ENCODE measurements at places on chromosomes 3 and 15.

DNA sequence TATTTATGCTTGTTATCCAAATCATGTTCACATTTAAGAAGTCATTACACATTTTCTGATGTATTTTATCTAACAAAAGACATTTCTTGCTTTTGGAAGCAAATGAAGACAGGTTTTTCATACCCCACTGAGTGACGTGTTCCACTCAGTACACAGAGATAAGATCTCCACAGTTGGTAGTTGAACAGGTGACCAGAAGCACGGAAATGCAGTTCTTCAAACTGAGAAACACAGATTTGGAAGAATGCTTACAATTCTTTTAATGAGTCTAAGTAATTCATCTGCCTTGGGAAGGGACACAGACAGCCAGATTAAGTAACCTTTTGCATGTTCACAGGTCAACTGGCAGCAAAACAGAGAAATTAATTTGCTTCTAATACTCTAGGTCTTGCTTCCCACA, 23.1 kb downstream of the PTX3 start:
- DNase-seq, result no peak

- no peak for DNase-seq
These were observed 2.6 kb upstream of the UPK1B start for GRCh38 chr3:119170821-119171220.

DNA sequence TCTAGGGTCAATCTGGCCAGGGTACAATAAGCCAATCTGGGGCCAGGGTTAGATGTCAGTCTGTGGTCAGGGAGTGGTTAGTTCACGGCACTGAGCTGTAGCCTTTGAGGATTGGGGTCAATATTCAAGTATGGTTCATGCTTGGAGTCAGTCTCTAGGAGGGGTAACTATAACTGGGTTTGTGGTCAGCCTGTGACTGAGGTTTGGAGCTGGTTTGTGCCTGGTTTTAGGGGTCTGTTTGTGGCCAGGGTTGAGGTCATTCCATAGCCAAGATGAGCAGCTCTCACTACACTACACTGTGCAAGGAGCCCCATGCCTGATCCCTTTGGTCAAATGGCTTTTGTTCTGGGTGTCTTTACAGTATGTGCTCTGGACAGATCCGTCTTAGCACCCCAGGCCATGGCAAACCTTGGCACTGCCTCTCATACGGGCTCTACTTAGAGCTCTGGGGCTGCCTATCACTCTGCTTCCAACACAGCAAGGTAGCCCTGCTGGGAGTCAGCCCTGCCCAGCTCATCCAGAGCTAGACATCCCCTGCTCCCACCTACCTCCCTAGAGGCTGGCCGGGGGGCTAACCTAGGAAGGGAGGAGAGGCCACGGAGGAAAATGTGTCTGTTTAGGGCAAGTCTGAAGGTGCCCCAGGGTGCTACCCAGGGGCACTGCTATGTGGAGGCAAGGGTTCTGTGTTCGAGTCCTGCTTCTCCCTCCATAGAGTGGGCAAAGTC, 63.3 kb upstream of the CORO2B start:
- DNase-seq, result no peak

- no peak for DNase-seq
These were observed 96.2 kb downstream of the CORO2B start for GRCh38 chr15:68674975-68675374.

DNA sequence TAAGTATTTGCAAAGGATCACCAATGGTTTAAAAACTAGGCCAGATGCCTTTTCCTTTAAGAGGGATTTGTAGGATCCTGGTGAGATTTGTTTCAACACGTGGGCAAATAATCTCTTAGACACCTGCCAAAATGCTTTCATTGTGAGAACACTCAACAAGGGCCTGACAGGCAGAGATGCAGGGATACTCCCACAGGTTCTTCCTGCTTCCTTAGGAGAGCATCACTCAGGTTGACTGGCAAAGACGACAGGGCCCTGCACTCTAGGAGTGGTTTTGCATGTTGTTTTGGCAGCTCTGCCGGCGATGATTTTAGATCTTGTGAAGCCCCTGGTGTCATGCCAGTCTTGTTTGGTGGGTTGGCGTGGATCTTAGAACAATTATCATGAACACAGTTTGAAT, 184.5 kb downstream of the NR1D2 start:
- no peak for DNase-seq

DNA sequence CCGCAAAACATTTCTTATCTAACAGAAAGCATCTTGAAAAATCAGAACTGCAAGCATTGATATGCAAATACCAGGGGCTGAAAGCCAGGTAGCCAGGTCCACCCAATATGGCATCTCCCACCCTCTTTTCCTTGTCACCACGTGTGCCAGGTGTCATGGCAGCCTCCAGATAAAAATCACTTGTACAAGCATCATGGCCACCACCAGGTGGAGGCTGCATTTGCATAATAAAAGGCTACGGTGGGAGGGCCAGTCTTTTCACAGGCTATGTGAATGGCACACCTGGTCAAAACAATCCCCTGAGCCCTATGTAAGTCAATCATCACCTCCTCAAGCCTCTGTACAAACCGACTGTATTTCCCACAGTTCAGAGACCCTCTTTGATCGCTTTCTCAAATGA, 1233.1 kb upstream of the ALCAM start:
- DNase-seq, result no peak

DNA sequence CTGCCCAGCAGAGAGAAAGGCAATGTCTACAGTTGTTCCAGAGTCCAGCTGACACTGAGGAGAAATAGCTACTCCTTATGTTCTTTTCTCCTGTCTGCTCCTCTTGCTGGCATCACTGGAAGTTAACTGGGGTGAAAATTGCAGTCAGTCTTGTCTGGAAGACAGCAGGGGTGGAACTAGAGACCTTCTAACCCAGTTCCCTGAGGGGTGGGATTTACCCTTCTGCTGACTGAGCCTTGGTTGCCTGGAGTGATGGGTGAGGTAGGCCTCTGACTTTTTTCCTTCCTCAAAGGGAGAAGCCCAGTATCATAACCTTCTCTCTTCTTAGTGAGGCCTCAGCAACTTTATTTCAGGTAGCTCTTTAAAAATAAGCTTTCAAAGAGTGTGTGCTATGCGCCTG, 16.2 kb downstream of the ZNF609 start:
- no peak for DNase-seq

DNA sequence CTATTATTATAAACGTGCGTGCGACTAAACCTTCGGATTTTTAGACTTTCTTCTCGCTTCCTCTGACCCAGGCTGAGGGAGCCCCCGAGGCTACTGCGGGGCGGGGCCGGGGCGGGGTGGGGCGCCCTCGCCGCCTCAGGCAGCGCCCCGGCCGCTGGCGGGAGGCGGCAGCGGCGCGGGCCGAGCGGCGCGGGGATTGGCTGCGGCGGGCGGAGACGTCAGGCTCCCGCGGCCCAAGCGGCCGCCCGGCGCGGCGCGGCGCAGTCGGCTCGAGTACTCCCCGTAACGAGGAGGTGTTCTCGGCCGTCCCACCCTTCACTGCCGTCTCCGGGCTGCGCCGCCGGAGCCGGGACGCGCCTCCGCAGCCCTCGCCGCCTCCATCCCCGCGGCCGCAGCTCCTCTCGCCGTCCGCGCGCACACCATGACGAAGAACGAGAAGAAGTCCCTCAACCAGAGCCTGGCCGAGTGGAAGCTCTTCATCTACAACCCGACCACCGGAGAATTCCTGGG, at the start of gene ATP1B3:
ATP1B3 (plus strand) TSS at position 263 of the 510 bp plus-strand sequence; CDS start at position 422, 159 bp downstream.
- DNase-seq, result peak; percentile 91

- no peak for DNase-seq
These were observed 3.6 kb upstream of the IMPDH2 start for GRCh38 chr3:49032646-49033304.

DNA sequence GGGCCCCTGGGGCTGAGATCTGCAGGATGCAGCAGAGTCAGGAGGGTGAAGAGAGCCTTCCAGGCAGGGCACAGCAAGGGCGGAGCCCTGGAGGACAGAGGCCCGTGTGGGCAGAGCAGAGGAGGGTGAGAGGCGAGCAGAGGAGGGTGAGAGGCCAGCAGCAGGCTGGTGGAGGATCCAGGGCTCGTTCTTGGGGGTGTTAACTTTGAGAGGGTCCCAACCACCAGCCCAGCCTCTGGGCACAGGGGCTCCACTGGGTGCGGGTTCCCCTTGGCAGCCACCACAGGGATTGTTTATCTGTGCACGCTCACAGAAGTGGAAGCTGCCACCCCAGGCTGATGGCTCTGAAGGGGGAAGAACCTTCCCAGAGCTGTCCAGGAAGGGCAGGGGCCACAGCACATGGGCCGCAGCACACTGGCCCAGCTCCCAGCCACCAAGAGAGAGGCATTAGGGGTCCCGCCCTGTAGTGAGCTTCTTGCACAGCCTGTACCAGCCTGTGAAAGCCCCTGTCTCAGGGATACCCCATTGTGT, 9.3 kb upstream of the PLXND1 start:
- DNase-seq, result no peak

DNA sequence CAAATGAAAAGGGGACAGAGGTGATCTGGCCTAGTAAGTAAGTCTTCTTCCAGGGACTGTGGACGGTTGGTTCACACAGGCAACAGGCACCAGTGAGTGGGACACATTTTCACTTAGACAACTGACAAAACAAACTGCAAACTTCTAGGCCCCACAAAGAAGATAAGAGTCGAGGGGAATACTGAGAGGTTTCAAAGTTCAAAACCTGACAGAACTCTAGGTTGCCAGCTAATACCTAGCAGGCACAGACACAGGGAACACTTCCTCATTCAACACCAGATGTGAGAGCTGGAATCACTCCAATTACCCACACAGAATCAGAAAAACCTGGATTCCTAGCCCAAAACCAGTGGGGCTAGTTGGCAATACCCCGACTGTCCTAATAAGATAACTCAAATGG, 621.7 kb downstream of the ZPLD1 start:
- no peak for DNase-seq

DNA sequence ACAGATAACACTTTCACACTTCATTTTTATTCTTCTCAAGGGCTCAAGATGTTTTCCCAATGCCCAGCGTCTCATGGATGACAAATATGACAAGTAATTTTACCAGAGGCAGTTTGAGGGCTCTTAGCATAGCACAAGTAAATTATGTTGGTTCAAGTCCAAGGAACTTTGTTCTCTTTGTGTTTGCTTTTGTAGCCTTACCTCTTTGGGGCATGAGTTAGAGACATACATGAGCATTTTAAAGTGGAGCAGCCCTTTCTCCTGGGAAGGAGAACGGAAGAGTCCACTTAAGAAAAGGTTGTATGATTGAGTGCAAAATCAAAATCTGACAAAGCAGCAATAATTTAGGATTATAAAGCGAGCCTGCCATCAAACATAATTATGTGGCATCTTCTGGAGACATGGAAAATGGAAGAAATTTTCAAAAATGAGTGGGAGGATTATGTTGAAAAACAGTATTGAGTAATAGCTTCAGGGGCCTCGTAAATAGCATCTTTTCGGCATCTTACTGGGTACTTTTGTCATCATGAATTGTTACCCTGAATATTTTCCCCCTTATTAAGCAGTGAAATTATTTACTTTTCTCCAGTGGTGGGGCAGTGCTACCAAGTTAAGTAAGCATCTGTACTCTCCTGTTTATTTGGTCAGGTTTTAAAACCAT, 65.9 kb downstream of the PGPEP1L start:
- no peak for DNase-seq

DNA sequence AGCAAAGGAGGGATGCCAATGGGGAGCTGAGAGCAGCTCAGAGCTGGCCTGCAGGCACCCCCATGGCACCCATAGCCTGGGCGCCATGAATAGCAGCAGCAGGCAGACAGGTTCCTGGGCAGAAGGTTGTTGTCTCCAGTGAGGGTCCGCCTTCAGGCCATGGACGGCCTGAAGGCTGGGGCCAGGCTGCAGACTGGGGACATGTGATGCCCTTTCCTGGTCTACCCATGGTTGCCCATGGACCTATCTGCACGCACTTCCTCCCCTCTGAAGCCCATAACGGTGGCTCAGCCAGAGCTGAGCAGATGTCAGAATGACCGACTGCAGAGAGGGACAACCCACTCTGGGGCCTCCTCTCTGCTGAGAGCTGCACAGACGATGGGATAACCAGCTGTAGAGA, 256.8 kb downstream of the PLOD2 start:
- DNase-seq, result no peak

DNA sequence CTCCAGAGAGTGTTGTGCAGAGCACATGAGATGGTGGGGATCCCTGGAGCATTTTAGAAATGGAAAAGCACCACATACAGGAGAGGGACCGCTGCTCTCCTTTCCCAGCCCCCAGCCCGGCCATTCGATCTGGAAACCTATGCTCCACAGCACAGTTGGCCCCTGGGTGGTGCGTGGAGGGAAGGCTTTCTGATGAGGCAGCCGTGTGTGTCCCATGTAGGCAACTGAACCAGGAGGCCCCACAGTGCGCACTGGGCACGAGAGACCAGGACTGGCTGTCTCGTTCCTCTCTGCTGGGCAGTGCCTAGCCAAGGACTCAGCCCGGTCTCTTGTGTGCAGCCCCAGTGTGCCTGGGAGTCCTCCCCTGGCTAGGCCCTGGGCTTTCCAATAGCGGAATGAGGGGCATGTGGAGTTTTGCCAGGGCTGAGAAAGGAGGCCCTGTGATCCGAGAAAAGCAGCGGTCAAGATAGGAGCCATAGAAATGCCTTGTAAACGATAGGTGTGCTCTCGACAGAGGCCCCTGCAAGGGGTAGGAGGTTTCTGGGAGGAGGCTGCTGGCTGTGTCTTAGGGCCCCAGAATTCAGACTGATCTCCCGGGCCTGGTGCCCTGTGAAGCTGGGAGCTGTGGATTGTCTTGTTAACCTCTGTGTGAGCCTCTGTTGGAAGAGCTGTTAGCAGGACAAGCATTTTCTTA, 39.0 kb downstream of the CHDH start:
- no peak for DNase-seq

GRCh38 chr3:70803891-70804290, 491.5 kb upstream of the MDFIC2 start:
- no peak for DNase-seq

DNA sequence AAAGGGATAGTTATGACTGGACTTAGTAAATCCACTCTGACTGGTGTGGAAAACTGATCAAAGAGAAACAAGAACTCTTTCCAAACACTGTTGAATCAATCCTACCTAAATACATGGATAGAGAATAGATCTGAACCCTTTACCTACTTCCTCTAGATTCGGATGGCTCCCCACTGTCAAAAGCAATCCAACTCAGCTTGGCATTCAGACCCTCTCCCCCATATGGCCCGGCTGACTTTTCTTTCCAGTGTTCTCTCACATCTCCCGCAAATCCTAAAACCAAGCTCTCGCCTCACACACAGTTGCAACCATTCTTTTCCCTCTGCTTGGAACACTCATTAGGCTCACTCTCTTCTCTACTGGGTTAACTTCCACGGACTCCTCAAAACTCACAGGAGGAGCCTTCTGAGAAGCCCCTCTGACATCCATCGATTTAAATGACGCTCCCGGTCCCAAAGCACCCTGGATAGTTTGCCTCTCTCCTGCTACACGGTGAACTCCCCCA, 639 bp downstream of the SPICE1 start:
- DNase-seq, result no peak

Data from activated naive CD8-positive, alpha-beta T cell treated with anti-CD3 and anti-CD28 coated beads for 36 hours (primary cell).